ENCODE measurements at places on chromosomes 2 and 18.

DNA sequence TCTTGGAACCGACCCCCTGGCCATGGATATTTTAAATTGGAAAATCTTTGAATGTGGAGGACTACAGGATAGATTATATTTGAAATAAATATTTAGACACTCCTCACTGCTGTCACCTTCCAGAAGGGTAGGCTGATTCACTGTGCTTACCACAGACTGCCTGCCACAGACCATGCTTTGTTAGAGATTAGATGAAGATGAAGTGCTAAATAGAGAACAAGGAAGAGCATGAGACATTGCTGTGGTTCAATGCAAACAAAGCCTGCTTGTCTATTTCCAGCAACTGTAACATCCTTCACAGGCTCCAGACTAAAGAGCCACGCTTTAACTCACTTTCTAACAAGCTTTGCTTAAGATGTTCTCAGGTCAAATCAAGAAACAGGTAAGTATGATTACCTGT is 81.0 kb upstream of the TMEM17 start:
- DNase-seq, result no peak

DNA sequence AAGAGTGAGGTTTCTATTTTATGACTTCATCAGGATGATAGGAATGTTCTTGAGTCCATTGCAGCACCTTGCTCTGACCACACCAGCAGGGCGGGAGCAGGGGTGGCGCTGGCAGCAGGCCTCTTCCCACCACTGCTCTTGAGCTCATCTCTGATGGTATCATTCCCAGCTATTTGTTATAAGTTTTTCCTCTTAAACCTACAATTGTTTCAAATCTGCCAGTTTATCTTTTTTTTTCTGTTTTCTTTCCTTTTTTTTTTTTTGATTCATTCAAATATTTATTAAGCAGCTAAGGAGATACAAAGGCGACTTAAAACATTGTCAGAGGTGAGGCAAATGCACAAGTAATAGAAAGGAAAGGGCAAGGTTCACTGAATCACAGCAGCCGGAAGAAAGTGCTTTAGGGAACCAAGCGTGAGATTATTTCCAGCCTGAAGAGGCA is 28.7 kb downstream of the NIFK start:
- no peak for DNase-seq

DNA sequence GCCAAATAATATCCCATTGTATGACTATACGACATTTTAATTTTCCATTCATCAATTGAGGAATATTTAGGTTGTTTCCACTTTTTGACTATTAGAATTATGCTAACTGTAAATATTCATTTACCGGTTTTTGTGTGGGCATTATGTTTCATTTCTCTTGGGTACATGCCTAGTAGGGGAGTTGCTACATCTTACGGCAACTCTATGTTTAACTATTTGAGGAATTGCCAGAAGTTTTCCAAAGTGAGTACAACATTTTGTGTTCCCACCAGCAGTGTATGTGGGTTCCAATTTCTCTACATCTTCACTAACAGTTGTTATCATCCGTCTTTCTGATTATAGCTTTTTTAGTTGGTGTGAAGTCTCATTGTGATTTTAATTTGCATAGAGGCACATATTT is 1.6 kb upstream of the KDSR start:
- DNase-seq, result no peak

GRCh38 chr2:111032721-111033429 is 87.8 kb upstream of the BCL2L11 start:
- DNase-seq, result no peak

DNA sequence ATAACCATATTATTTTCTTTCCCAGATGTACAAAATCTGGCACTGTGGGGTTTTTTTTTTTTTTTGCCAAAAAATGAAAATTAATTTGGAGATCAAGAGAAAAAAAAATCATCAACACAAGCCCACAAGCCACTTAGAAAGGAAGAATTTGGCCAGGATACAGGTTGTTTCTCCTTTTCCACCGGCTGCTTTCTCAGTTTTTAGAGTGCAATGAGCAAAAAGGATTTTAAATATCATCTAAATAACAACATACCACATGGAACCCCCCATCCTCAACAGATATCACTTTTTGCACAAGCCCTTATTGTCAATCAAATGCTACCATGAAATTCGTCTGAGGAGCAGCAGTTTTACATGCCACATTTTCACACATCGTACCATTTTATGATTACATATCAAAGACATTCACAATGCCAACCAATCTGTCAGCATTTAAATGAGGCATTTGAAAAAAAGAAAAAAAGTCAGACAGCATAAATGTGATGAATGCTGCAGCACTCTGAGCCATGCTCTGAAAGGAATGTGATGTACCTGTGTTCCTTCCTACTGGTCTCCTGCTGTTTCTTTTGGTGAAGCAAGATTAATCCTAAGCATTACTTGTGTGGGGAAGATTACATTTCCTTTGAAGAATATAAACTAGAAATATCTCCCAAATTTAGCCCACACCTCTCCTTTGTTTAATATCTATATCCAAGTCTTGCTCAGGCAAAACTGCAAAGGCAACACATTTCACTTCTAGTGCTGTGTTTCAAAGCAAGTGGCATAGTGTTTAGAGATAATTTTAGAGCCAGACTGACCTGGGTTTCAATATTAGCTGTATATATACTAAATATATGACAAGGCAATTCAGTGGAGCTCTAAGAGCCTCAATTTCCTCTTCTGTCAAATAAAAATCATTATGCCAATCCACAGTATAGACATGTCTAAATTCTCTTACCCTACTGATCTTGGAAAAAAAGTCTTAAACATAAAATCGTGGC is 391.3 kb downstream of the CMPK2 start:
- DNase-seq, result no peak

GRCh38 chr18:64806691-64807090 is 657.8 kb upstream of the LINC00305 start:
- DNase-seq, result no peak

DNA sequence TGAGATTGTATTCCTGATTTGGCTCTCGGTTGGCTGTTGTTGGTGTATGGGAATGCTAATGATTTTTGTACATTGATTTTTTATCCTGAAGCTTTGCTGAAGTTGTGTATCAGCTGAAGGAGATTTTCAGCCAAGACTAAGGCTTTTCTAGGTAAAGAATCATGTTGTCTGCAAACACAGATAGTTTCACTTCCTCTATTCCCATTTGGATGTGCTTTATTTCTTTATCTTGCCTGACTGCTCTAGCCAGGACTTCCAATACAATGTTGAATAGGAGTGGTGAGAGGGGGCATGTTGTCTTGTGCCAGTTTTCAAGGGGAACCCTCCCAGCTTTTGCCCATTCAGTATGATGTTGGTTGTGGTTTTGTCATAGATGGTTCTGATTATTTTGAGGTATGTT is 90.4 kb downstream of the CYP26B1 start:
- no peak for DNase-seq

- no peak for DNase-seq
These were observed 103.9 kb upstream of the UBE2E3 start for GRCh38 chr2:180876506-180876905.

DNA sequence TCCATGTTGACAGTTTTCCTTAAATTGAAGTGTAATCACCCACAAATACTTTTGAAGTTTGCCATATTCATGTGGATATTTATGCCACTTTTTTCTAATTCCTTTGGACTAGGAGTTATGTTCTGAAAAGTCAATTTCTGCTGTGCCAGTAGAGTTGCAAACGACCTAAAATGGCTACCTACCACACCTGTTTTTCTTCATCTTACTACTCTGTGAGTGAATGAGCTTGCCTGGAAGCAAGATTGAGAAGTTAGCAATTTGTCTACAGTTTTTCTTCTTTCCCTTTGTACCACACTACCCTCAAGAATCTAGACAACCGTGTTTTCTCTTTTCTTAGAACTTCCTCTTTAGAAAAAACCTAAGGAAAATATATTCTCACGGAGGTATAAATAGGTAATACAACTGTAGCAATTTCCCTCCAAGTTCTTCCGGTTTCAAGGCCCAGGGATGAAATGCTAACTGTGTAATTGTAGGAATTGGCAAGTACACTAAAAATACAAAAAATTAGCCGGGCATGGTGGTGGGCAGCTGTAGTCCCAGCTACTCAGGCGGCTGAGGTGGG is 7.3 kb upstream of the SLC39A10 start:
- DNase-seq, result no peak

DNA sequence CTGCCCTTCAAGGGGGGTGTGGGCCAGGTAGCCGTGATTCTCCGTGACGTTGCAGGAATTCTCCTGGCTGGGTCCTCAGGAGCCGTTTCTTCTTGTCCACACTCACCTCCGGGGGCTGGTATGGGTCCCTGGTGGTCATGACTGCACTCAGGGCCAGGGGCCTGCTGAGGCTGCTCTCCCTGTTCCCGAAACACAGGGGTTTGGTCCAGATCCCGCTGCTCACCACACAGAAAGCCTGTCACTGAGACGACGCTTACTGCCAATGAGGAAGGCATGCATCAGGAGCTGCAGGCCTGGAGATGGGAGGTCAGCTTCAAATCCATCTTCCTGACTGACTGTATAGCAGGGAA is 160.7 kb downstream of the RTP5 start:
- no peak for DNase-seq

- no peak for DNase-seq
These were observed 30.8 kb downstream of the TCF4 start for GRCh38 chr18:55557211-55557610.

Data from stimulated activated CD8-positive, alpha-beta memory T cell treated with anti-CD3 and anti-CD28 coated beads, Interleukin-4, amount 100 ng/mL, for 1 hour (primary cell).